T-cell (primary cell): ENCODE measurements at places on chromosomes 7 and 10. TPM values are rescaled to one million over a fixed set of nuclear protein-coding genes. Genes with fewer than 3 reads are reported as not detected.
A peak's percentile ranks its signal among the peaks of the same experiment; 100 is the strongest.

The KLHL7 gene
- total RNA-seq = 25.2 TPM

The CYP3A7 gene
- not detected for total RNA-seq

The ACHE gene
- 0.84 TPM for total RNA-seq

GRCh38 chr7:151382079-151382885, 27.6 kb downstream of the WDR86 start:
- peaks cover 22% of the 10 kb centered on the region for H3K4me1 ChIP-seq
- DNase-seq = peak; percentile 35
- peak overlapping the region; percentile 48 for H3K4me3 ChIP-seq
- H3K27ac ChIP-seq = no peak overlapping the region

- H3K4me3 ChIP-seq = peak overlapping the region; percentile 20
- no peaks in the 10 kb centered on the region for H3K27me3 ChIP-seq
- peak; percentile 80 for DNase-seq
Measured at GRCh38 chr10:79286318-79286951, 60.8 kb upstream of the PPIF start.

DNA sequence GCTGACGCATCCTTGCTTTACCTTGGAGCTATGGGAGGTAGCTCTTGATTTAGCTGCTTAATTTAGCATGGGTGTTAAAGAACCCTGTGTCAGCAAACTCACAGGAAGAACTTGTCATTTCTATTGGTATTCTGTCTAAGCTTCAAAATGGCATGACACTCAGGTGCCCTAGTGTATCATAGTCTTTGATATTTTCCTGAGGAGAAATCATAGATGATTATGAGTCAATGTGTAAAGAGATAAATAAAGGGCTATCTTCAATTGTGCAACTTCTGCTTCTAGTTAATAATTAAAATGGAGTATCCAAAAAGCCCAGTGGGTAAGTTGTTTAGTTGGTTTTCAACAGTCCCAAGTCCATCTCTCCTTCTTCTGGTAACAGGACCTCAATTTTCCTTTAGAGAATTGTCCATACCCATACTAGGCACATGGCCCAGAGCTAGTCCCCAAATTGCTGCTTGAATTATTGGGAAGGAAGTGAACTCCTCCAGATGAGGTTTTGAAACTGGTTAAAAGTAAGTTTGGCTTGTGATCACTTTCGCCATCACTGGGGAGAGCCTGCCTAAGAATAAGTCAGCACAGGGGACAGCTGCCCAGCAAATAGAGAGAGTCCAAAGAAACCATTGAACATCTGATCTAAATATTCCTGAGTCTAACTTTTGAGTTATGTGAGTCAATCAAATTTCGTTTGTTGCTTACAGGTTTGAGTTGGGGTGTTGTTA, 169.0 kb upstream of the PHYHIPL start:
- no peak overlapping the region for H3K27ac ChIP-seq
- no peaks in the 10 kb centered on the region for H3K36me3 ChIP-seq
- H3K4me1 ChIP-seq = no peaks in the 10 kb centered on the region
- no peak for DNase-seq
- no peaks in the 10 kb centered on the region for H3K27me3 ChIP-seq
